ENCODE measurements at places on chromosomes 1 and 21.

GRCh38 chr1:84959294-84959693 is 37.6 kb downstream of the MCOLN2 start:
- no peak for DNase-seq

DNA sequence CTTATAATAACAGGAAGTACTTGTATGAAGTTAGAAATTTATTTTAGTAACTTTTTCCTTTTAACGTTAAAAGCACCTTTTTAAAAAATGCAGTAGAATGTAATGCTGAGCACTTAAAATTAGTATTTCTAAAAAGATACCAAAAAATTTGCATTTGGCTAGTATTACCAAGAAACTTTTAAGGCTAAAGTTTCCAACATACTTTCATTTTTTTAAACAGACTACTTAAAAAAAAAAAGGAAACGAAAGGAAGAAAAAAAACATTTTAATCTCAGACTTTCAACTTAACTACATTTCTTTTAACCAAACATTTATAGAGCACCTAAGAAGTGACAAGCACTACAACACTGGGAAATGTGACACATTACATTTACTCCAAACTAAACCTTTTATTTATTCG is 2.8 kb downstream of the ARID4B start:
- no peak for DNase-seq

DNA sequence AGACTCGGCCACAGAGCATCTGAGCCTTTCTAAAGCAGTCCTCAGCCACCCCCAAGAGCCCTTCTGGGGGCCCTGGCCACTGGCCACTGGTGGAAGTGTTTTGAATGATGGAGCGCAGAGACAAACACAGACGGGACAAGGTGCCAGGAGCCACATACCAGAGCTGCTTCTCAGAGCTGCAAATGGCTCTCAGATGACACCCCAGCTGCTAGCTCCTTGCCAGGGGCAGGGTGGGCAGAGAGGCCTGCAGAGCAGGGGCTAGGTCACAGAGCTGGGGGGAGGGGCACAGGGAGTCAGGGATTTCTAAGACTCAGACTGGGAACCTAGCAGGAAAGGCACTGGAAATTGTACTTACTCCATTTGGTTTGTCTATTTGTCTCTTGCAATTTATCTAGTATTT is 30.4 kb downstream of the KCNN3 start:
- no peak for DNase-seq

DNA sequence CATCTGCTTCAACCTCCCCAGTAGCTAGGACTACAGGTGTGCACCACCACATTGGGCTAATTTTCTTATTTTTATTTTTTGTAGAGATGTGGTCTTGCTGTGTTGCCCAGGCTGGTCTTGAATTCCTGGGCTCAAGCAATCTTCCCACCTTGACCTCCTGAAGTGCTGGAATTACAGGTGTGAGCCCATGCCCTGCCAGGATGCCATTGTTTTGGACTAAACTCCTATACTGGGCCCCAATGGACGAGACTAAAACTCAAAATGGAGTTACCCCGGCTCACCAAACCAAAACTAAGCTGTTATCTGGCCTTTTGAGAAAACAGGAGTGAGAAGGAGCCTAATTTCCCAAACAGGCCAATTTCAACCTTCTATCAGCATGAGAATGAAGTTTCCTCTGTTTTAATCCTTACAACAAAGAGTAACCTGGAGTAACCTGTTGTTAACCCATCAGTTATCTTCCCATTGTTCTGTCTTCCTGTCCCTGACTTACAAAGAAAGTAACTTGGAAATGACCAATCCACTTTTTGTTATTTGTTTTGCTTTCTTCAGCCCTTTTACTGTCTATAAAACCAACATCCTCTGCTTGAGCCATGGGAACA is 29.6 kb downstream of the DMRTA2 start:
- no peak for DNase-seq

GRCh38 chr21:36579898-36580297 is 100.0 kb upstream of the CLDN14 start:
- no peak for DNase-seq

GRCh38 chr1:12083766-12084165 is 20.7 kb downstream of the TNFRSF8 start:
- DNase-seq = no peak

DNA sequence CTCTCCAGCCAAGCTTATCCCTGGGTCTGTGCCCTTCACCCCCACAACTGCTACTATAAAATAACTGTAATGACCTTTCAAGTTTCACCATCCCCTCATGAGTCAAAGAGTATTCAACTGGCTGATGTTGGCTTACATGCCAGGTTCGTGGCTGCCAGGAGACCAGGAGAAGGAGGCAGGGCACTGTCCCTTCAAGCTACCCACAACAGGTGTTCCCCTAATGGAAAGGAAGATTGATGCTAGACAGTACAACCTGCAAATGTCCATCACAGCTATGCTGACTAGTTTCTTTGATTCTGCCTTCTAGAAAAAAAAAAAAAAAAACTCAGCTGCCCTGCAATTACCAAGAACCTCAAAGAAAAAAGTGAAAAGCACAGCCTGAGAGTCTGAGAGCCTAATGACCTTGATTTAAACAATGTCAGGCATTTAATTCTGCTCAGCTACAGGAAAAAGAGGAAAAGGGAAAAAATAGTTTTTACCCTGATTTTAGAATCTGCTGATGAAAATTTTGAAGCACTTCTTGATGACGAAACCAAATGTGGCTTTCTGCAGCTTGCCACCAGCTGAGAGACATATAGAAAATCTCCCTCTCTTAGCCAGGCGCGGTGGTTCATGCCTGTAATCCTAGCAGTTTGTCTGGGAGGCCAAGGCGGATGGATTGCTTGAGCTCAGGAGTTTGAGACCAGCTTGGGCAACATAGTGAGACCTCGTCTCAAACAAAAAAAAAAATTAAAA is 82.7 kb upstream of the ROR1 start:
- no peak for DNase-seq

DNA sequence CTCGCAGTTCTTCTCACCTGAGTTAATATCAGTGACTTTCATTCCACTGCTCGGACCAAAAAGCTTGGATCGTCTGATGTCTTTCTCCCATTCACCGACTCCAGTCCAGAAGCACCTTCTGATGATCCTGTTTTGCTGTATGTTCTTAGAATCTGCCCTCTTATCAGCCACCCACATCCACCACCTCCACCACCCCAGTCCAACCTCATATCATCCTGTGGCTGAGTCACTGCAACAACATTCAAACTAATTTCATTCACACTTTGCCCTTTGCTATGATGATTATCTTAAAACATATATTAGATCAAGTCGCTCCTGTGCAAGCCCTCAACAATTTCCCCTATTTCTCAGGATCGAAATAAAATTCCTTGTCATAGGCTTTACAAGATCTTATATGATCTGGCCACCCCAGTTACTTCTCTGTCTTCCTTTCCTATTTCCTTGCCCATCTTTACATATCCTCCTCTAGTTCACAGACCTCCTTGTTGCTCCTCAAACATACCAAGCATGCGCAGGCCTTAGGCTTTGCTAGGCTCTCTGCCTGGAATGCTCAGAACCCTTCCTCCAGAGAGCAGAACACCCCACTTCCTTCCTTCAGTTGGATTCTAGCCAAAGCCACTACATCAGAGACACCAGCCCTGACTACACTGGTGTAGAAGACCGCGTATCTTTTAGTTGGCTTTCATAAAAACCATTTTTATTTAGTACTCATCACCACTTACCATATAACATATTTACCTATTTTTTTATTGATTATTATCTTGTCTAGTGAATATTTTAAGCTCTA is 335.7 kb upstream of the GREM2 start:
- no peak for DNase-seq

- DNase-seq = no peak
Measured at GRCh38 chr1:167878372-167879160, 35.4 kb downstream of the ADCY10 start.

GRCh38 chr21:44845418-44846223 is 27.8 kb upstream of the SUMO3 start:
- peak; percentile 14 for DNase-seq

GRCh38 chr1:52602856-52603600 is 857 bp downstream of the GPX7 start:
- no peak for DNase-seq

DNA sequence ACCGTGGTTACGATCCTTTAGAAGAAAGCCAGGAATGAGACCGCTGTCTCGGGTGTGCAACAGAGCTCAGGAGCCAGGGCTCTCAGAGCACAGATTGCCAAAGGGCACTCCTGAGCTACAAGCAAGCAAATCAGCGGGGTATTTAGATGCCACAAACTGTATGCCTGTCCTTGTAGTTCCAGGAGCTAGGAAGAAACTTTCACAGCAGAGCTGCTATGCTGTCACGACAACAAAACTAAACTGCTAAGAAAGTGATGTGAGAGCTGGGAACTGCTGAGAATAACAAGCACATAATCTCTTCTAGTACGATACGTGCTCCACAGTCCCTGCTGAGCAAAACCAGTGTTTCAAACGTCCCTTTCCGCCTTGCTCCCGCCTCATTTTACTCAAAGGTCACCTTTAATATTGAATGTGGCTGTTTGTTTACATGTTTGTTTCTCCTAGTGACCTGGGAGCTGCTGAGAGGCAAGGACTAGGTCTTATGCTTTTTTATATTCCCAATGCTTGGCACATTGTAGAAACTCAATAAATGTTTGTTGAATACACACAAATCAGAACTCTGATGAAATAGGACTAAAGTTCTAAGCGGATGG is 14.7 kb downstream of the GREM2 start:
- no peak for DNase-seq

DNA sequence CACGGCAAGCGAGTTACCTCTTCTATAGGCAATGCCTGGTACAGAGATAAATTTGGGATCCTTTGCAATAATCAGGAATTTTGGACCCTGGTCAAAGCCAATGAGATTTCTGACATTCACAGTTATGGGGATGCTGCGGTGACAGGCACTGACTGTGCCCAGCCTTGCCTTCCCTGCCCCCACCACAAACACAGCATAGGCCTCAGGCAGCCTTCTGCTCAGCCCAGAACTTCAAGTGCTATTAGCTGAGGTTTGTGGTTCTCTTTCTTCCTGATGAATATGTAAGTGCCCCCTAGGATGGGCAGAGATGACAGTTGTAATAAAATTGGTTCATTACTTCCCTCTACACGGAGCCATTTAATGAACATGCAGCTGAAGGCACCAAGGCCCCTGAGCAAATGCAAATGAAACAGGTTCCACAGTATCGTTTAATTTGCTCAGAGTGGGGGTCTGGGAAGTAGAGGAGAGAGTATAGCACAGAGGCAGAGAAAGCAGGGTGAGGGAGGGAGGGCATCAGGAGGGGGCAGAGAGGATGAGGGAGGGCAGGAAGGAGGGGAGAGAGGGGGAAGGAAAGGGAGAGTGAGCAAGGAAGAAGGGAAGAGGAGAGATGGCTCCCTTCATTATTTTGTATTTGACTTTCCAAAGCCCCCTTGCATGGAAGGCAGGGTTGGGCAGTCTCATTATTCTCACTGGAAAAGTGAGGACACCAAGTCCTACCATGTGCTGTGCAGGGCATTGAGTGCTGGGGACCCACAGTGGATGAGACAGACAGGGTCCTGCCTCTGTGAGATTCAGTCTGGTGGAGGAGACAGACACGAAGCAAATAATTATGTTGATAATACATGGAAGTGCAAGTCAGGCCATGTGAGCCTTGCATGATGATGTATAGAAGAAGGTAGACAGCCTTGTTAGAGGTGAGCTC is 513.0 kb downstream of the PTPRU start:
- no peak for DNase-seq

DNA sequence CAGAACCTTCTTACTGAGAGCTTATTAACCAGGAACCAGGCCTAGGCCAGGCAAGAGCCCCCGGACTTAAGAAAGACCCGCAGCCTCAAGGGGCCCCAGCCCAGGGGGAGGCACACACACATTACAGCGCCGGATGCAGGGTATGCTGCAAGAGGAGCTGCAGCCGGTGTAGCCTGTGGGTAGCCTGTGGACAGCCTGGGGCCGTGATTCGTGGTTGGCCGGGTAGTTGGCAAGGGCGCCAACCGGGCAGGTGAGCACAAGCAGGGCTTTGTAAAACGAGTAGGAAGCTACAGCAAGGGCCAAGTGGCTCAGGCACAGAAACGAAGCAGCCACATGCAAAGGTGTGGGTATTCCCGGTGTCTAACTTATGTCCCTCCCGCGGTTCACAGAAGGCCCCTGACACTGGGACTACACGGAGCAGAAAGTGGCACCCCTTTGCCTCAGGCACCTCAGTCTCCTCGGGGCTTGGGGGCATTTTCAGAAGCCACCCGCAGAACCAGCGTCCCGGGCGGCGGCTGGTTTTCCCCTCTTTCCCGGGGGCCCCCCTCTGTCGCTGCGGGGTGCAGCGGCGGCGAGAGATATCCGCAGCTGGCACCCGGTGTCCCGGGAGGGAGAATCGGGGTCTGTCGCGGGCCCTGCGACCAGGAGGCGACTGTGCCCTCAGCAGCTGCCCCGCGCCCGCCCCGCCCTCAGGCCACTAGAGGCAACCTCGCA is 40.8 kb downstream of the KIAA1614 start:
- DNase-seq = no peak

DNA sequence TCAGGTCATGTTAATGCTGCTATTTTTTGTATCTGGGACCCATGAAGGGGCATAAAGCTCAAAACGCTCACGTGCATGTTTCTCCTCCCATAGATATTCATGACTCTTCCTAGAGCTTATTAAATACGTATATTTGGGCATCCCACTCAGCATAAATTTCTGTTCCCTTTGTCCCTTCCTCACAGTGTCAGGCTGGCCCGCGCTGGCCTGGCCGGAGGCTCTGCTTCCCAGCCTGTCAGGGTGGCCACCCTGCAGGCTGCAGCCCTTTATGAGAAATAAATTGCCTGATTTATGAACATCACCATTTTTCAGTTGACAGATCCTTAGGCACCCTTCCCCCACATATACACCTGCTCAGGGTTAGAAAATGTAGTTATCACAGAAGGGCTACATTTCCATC is 44.0 kb upstream of the NTPCR start:
- no peak for DNase-seq

- no peak for DNase-seq
Measured at GRCh38 chr1:215728169-215728568, 161.1 kb downstream of the KCTD3 start.

- DNase-seq = no peak
Measured at GRCh38 chr1:36622741-36623648, 140.3 kb upstream of the CSF3R start.

- no peak for DNase-seq
Measured at GRCh38 chr1:178935610-178936009, 64.7 kb upstream of the ANGPTL1 start.

GRCh38 chr1:2274929-2275475 is 46.9 kb downstream of the SKI start:
- no peak for DNase-seq

DNA sequence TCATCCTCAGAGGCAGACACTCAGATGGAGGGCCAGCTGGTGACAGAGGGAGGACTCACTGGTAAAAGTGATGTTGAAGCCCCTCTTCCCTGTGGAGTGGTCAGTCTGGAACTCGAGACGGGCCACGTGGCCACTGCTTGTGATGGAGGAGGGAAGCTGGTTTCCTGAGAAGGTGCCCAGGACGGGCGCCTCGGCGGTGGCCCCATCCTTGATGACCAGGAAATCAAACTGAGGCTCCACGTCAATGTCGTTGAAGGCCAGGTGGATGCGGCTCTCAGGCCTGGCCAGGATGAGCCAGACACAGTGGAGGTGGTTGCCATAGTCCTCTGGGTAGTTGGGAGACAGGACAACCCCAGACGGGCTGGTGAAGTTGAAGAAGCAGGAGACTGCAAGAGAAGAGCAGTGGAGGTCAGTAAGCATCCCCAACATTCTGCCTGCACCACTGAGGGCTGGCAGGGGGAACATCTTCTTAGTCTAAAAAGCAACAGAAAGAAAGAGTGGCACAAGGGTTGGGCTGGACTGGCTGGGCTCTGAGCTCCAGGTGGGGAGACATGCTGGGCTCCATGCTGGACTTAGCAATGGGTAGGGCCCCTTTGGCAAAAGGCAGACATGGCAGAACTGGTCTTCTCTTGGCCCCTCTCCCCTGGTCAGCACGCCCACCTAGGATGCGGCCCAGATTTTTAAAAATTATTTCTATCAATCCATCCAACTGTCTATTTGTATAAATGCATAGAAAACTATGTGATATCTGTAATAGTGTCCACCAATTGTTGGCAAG is 120.5 kb upstream of the HMGB4 start:
- no peak for DNase-seq

Measured in stimulated activated CD8-positive, alpha-beta memory T cell treated with anti-CD3 and anti-CD28 coated beads, Interleukin-2, amount 100 ng/mL, for 1 hour (primary cell).